Activated CD4-positive, alpha-beta memory T cell treated with anti-CD3 and anti-CD28 coated beads, Interleukin-2, amount 10 ng/mL, durations not matched to agents 7 days and 5 days (primary cell): ENCODE measurements at places on chromosomes 7 and 10. TPM values are rescaled to one million over a fixed set of nuclear protein-coding genes. Genes with fewer than 3 reads are reported as not detected.

The MCM10 gene
- total RNA-seq, result 40.7 TPM

The VIPR2 gene
- total RNA-seq, result 0.13 TPM

The SLC26A3 gene
- not detected for total RNA-seq

The GPR85 gene
- not detected for total RNA-seq

The FRAT1 gene
- 6.9 TPM for total RNA-seq

The TWIST1 gene
- total RNA-seq, result 2.3 TPM

The SORCS3 gene
- not detected for total RNA-seq

The GPR15LG gene
- not detected for total RNA-seq

The CYP26C1 gene
- not detected for total RNA-seq

The ZNF488 gene
- total RNA-seq, result 0.10 TPM

The UTF1 gene
- not detected for total RNA-seq

The GHRHR gene
- total RNA-seq, result not detected

The LRRD1 gene
- not detected for total RNA-seq

The EPHB6 gene
- total RNA-seq, result 5.7 TPM

The NUTM2E gene
- total RNA-seq, result 0.18 TPM

The CUBN gene
- 0.80 TPM for total RNA-seq

The CYTH3 gene
- total RNA-seq, result 1.2 TPM

The POP7 gene
- 32.5 TPM for total RNA-seq

The BAG3 gene
- total RNA-seq, result 27.2 TPM

The JAKMIP3 gene
- 0.83 TPM for total RNA-seq

The POR gene
- total RNA-seq, result 45.3 TPM

The PON3 gene
- not detected for total RNA-seq

The SHH gene
- not detected for total RNA-seq
